Calu3 (cell line): ENCODE measurements at places on chromosomes 1 and 21.

GRCh38 chr1:236480758-236481436 lies 42.9 kb upstream of the LGALS8 start:
- no peak for DNase-seq

DNA sequence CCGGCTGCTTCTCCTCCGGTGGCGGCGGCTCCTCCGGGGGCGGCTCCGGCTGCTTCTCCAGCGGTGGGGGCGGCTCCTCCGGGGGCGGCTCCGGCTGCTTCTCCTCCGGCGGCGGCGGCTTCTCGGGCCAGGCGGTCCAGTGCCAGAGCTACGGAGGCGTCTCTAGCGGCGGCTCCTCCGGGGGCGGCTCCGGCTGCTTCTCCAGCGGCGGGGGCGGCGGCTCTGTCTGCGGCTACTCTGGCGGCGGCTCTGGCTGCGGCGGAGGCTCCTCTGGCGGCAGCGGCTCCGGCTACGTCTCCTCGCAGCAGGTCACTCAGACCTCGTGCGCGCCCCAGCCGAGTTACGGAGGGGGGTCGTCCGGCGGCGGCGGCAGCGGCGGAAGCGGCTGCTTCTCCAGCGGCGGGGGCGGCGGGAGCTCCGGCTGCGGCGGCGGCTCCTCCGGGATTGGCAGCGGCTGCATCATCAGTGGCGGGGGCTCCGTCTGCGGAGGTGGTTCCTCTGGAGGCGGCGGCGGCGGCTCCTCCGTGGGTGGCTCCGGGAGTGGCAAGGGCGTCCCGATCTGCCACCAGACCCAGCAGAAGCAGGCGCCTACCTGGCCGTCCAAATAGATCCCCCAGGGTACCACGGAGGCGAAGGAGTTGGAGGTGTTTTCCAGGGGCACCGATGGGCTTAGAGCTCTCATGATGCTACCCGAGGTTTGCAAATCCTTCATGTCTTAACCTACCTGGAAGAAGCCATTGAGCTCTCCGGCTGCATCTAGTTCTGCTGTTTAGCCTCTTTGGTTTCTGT lies 2.0 kb downstream of the LORICRIN start:
- peak; percentile 21 for DNase-seq

DNA sequence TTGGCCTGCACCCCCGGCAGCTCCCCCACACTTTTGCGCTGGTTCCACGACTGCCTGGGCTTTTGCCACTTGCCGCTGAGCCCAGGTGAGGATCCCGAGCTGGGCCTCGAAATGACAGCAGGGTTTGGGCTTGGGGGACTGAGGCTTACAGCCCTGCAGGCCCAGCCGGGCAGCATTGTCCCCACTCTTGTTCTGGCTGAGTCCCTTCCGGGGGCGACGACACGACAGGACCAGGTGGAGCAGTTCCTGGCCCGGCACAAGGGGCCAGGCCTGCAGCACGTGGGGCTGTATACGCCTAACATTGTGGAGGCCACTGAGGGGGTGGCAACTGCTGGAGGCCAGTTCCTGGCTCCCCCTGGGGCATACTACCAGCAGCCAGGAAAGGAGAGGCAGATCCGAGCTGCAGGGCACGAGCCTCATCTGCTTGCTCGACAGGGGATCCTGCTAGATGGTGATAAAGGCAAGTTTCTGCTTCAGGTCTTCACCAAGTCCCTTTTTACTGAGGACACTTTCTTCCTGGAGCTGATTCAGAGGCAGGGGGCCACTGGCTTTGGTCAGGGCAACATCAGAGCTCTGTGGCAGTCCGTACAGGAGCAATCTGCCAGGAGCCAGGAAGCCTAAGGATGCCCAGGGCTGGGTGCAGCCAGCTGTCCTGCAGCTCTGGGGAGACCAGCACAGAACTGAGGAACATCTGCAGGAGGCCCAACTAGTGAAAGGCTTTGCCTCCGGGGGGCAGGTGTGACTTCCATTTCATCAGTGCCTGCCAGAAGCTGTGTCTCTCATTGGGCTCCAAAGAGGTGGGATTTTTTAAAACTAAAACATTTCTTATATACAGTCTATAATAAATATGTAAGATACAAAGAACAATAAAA lies 1.2 kb downstream of the HPDL start:
- peak; percentile 28 for DNase-seq

DNA sequence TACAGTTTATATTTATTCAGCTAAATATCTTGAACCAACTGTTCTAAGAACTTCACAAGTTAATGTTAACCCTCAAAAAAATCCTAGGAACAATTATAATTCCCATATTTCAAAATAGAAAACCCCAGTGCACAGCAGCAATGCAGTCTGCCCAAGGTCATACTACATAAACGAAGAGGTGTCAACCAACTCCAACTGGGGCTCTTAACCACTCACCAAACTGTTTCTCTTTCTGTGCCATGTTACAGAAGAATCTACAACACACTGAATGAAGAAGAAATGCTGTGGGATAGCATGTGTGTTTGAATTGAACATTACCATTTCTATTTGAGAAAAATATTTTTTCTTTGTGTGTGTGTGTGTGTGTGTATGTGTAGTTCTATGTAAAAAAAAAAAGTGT lies 35.7 kb downstream of the EIF4G3 start:
- DNase-seq: no peak

- DNase-seq: no peak
These were observed at the start of gene TP73 for GRCh38 chr1:3651930-3652547. TSS of gene TP73 (plus strand) at chr1:3652516. CDS start at chr1:3682366, 29,850 bp downstream.

DNA sequence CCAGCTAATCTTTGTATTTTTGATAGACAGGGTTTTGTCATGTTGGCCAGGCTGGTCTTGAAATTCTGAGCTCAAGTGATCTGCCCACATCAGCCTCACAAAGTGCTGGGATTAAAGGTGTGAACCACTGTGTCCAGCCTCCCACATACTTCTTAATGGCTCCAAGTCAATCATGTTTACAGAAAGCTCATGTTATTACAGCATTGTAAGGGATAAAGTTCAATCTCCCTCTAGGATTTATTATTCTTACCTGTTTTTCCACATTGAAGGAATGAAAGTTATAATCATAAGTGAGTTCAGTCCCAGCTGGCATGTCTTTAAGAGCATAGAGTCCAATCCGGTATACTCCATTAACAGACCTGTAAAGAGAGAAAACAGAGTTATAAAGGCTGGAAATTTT lies 39.4 kb downstream of the RUSC1 start:
- DNase-seq: no peak

- DNase-seq: no peak
These were observed 156.1 kb downstream of the KIF26B start for GRCh38 chr1:245310571-245311531.

DNA sequence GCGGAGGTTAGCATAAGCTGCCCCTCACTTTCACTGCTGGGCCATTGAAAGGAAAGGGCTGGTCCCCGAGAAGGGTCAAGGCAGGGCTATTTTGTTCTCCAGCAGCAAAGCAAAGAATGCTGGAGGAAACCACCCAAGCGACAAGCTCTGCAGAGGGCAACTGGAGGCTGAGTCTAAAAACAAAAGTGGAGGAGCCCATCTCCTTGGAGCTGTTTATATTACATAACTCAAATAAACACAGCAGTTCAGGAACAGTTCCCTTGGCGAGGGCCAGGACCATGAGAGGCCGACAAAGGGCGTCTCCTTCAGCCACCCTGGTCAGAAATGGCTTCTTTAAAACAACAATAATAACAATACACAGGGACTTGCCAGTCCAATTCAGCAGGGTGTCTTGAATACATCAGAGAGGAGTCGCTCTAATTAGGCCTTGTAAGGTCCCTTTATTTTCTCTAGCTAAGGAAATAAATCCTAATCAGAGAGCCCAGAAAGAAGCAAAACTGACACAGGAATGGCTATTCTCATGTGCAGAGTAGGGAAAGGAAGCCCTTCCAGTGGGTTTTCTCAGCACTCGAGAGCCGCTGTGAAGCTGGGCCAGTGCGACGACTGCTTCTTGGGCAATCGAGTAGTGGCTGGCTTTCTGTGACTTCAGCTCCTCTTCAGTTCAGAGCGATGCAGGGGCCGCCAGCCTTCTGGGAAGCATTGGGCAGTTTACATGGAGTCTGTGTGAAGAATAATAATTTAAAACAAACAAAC lies 57.0 kb upstream of the TARBP1 start:
- DNase-seq: no peak

GRCh38 chr1:109764561-109765482 lies 1.1 kb upstream of the EPS8L3 start:
- no peak for DNase-seq

DNA sequence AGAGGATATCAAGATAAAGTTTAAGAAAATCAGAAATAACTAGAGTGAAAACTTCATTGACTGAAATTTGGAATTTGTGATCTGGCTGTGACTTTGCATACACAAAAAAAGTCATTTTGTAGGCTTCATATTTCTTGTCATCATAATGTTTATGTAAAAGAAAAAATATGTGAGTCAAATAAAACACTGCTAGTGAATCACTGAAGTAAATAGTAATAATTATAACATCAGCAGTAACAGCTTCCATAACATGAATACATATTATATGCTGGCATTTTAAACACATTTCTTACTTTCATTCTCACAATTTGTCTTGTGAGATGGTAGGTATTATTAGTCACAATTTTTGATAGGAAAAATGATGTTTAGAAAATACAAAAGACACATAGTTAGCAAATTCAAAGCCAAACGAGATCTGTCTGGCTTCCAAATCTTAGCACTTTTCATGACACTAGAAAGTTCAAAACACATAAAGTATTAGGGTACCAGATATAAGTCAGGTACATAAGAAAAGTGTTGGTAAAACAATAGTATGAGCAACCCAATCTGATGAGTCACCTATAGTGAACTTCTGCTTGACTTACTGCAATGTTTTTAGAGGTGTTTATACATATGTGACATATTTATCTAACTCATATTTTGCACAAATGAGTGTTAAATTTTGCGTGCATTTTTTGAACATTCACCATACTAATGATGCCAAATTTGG lies 241.0 kb upstream of the SNX7 start:
- no peak for DNase-seq

- DNase-seq: no peak
These were observed 40.1 kb downstream of the CAMSAP2 start for GRCh38 chr1:200778766-200779165.

DNA sequence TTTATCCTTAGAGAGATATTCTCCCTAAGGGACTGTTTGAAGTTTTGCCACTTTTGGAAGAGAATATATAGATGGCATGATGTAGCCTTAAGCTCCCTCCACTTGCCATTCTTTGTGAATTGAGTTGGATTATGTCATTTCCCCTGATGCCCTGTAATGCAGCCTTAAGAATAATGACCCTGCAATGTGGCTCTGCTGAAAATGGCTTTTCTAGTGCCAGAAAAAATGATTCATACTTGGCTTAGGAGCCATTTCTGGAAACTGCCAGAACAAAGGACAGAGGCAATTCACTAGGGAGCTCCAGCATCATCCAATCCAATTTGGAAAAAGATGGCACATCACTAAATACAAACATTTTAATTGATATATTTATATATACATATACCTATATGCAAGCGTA lies 265.3 kb downstream of the SPATA17 start:
- no peak for DNase-seq

GRCh38 chr1:35708952-35709351 lies 9.7 kb downstream of the C1orf216 start:
- no peak for DNase-seq

- no peak for DNase-seq
These were observed 1.9 kb downstream of the BSDC1 start for GRCh38 chr1:32392325-32392724.

DNA sequence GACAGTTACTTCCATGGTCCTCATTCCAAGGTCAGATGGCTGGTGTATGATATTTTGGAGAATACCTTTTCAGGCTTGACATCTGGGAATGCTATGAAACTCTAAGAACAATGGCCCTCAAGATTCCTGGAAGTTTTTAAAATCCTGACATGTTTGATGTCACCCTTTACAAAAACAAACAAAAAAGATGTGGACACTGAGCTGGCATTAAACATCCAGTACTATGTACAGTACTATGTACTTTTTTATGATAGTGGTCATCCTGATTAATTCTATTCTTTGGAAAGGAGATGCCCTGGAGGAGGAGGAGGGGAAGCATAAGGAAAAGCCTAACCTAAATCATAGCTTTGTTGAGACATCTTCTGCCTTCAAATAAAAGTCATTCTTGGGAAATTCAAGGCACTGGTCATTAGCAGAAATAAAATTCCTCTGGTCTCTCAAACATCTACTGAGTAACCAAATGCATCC lies 235.4 kb downstream of the HMCN1 start:
- no peak for DNase-seq

GRCh38 chr1:178633056-178633455 lies 92.0 kb upstream of the RALGPS2 start:
- DNase-seq: no peak

DNA sequence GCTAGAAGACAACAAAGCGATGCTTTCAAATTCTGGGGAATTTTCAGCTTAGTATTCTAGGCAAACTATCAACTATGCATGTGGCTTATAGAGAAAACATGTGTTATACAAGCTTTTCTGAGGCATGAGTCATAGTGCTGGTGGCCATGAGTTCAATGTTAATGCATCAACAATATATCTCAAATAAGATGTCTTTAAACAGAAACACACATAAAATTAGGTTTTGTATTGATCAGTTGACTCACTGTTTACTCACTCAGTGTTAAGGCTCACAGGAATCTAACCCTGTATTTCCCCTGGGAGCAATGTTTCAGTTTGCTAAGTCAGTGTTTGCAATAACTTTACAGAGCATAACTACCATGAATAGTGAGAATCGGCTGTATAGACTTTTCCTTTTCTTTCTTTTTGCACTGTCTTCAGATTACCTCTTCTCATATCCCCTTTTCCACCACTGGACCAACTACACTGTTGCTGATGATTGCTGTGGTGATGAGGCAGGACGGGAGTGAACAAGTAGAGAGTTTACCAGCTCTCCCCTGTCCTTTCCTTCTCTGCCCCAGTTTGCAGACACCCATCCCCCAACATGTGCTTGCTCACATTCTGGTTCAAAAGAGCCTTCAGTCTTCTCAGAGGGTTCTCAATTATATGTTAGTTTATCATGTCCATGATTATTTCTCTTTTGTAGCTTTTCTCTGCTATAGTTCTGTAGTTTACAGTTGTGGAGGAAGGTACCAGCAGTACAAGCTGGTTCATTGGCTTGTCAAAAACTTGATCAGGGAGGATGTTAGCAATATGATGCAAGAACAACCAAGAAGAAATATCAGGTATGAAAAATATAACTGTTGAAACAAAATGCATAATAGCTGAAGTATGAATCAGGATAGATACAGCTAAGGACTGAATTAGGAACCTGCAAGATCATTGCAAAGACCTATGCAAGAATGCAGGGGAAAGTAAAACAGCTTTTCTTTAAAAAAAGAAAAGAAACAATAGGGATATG lies 23.9 kb downstream of the CD2 start:
- peak; percentile 15 for DNase-seq

GRCh38 chr1:86471291-86471690 lies 2.6 kb downstream of the CLCA1 start:
- no peak for DNase-seq

DNA sequence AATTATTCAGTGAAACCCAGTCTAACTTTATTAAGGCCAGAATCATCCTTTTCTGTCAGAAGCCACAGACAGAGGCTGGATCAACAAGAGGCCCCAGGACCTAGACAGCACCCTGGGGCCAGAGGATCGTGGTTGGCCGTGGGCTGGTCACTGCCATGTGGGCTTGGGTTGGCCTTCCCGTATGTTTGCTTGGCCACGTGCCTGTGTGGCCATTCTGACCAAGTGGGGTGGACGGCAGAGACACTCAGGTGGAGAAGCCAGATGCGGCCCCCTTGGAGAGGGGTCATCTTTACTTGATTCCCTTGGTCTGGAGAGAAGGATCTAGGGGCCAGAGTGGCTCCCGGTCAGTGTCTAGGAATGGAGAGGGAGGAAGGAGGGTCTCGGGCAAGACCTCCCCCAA lies 327.9 kb downstream of the CAMTA1 start:
- no peak for DNase-seq

- no peak for DNase-seq
These were observed 3.9 kb downstream of the ADIPOR1 start for GRCh38 chr1:202954057-202954745.

GRCh38 chr1:94721240-94721639 lies 98.9 kb upstream of the SLC44A3 start:
- DNase-seq: no peak
